ENCODE measurements at places on chromosomes 5 and 9.

- no peak for DNase-seq
Measured at GRCh38 chr5:9350301-9350797, 195.5 kb downstream of the SEMA5A start.

DNA sequence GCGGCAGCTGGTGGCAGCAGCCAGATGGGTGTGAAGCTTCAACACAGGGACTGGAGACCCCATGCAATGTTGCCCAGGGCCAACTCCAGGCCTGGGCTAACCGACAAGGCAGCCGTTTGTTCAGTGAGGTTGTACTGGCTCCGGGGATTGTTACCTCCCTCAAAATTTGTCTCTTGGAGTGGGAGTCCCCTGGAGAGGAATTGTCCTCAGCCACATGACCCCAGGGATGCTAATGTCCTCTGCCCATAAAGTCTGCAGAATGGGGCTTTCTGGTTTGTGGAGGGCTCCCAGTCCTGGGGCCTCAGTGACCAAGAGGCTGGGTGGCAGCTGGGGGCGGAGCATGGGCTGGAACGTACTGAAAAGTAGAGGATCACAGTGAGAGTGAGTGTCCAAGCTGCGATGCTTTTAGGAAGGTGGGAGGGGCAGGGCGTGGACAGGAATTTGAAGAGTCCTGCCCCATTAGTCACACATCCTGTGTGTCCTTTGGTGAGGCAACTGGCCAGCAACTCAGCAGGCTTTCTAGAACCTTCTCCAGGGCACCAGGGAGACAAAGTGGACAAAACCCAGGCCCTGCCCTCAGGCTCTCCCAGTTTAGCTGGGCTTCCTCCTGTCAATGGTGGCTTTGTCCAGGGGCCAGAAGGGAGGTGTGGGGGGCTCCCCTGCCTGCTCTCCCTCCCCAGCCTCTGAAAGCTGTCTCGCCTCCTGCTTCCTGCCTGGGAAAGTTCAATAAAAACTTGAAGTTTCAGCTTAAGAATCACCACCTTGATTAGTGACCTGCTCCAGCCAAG, 114.0 kb downstream of the NSG2 start:
- DNase-seq: peak; percentile 7

DNA sequence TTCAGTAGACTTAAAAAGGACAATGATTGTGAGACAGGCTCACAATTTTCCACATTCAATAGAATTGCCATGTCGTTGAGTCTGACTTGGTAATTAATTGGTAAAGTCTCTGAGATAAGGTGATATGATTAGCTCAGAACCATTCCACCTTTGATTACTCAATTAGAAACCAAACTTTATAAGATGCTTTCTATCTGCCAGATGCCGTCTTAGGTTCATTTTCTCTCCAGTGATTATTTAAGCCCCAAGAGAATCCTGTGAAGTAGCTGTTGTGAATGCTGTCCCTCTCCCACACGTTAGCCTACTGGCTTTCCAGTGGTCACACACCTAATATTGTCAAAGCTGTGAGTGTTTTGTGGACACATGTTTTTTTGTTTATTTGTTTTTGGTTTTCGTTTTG, 528.9 kb upstream of the ZNF462 start:
- DNase-seq: no peak

GRCh38 chr5:133322743-133323142, 270.9 kb downstream of the HSPA4 start:
- DNase-seq: no peak

- no peak for DNase-seq
Measured at GRCh38 chr9:107620236-107620635, 130.7 kb upstream of the KLF4 start.

DNA sequence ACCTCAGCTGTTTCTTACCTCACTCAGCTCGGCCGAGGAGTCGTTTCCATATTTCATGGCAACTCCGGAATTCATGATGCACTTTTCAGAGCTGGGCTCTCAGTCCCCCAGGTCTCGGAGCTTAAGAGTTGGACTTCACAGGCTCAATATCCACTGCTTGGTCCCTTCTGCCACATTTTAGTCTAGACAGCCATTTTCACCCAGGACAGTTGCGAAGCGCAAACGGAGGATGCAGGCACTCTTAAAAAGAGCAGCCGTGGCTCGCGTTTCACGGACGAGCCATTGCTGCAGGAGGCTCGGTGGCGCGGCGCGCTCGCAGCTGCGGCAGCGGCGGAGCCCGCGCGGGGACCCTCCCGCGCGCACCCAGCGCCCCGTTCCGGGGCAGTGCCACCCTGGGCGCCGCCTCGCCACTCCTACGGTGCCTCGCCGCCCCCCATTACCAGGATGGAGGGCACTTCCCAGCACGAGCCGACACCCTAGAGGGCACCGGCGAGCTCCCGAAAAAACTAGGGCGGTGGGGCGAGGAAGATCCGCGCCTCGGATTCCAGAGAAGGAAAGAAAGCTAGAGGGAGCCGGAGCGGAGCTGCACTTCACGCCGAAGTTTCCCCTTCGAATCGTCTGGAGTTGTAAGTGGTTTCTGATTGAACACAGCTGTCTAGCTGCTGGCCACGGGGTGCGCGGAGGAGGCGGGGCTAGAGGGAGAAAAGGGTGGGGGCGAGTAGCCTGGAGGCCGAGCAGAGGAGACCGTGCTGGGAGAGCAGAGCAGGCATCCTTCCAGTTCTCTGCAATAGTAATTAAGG, 140.3 kb downstream of the TSSK1B start:
- DNase-seq: peak; percentile 75

- DNase-seq: no peak
Measured at GRCh38 chr9:5614192-5614591, 14.7 kb upstream of the RIC1 start.

DNA sequence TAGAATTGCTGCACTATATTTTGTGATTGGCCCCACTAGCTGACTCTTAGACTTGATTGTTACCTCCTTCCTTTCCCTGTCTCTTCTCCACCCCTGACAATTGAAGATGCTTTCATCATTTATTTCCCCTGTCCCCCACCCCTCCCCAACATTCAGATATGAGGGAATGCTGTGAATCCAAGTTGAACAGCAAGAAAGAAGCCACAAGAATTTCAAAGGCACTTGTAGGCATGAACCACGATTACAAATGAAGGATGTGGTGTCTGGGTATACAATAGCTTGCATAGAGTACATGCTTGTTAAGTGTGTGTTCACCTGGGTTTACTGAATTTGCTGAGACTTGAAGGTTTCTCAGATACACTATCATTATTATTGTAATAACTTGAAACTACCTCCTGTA, 78.3 kb upstream of the TRIO start:
- DNase-seq: no peak
